Gastrocnemius medialis (tissue), 4 donors: ENCODE measurements at places on chromosomes 5 and 9.

- H3K36me3 ChIP-seq, result no peaks in the 10 kb centered on the region
- no peak for DNase-seq
- H3K4me1 ChIP-seq, result peaks cover 8% of the 10 kb centered on the region
- no peak overlapping the region for H3K27ac ChIP-seq
These were observed 5.6 kb downstream of the RMI1 start for GRCh38 chr9:83986195-83986594.

- no peaks in the 10 kb centered on the region for H3K36me3 ChIP-seq
- no peak for DNase-seq
- H3K4me3 ChIP-seq, result no peak overlapping the region
- no peak overlapping the region for H3K27ac ChIP-seq
- no peaks in the 10 kb centered on the region for H3K4me1 ChIP-seq
These were observed 206.7 kb downstream of the MAST4 start for GRCh38 chr5:66802941-66803340.

- H3K4me1 ChIP-seq, result no peaks in the 10 kb centered on the region
- no peak overlapping the region for H3K4me3 ChIP-seq
- H3K27me3 ChIP-seq, result no peaks in the 10 kb centered on the region
- no peaks in the 10 kb centered on the region for H3K36me3 ChIP-seq
These were observed 173.7 kb downstream of the CARTPT start for GRCh38 chr5:71892641-71893365.

DNA sequence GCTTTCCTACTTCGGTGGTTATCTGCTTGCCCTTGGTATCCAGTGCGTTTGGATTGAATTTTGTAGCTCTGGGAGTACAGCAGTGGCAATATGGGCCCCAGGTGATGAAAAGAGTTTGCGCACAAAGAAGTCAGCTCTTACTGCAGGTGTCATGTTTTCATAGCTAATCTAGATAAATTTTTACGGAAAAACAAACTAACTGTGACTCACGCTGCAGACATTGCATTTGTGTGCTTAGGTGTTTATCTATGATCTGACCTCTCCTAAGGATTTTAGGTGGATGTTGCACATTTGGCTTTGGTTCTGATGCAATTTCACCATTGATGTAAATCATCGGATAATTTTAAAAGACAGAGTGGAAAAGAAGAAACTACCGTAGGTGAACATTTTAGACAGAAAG, 92.1 kb downstream of the VCAN start:
- no peaks in the 10 kb centered on the region for H3K27me3 ChIP-seq
- no peaks in the 10 kb centered on the region for H3K36me3 ChIP-seq
- no peak for DNase-seq
- H3K4me1 ChIP-seq, result no peaks in the 10 kb centered on the region
- no peak overlapping the region for H3K4me3 ChIP-seq
- no peak overlapping the region for H3K27ac ChIP-seq

- H3K4me3 ChIP-seq, result no peak overlapping the region
- no peaks in the 10 kb centered on the region for H3K27me3 ChIP-seq
- H3K36me3 ChIP-seq, result no peaks in the 10 kb centered on the region
- no peak overlapping the region for H3K27ac ChIP-seq
- DNase-seq, result no peak
- no peaks in the 10 kb centered on the region for H3K4me1 ChIP-seq
These were observed 63.6 kb downstream of the ANXA1 start for GRCh38 chr9:73215249-73215648.

GRCh38 chr9:83652433-83652832, 29.5 kb downstream of the IDNK start:
- H3K27me3 ChIP-seq, result no peaks in the 10 kb centered on the region
- peaks cover 39% of the 10 kb centered on the region for H3K36me3 ChIP-seq
- H3K4me3 ChIP-seq, result no peak overlapping the region
- H3K4me1 ChIP-seq, result no peaks in the 10 kb centered on the region
- DNase-seq, result no peak

DNA sequence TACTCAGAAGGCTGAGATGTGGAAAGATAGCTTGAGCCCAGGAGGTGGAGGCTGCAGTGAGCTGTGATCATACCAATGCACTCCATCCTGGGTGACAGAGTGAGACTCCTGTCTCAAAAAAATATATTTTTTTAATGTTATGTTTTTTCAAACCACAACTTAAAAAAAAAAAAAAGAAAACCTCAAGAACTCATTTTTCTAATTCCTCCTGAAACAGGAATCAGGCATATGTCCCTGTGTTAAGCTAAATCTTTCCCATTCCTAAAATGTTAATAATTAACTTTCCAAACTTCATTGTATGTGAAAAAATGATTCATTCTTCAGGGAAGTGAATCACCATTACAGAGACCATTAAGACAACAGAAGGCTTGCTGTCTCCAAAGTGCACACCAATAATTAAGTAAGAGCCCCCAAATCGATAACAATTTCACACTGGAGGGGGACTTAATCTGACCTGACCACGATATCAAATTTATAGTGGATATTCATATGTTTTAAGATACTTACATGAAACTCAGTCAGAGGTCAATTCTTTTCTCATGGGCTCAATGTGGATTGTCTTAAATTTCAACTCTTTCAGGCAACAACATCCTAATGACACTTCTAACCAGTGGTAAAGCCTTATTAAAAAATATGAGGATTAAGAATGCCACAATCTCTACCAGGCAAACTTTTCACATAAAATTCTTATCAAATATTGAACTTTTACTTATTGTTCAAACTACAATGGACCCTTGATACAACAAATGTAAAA, 5.2 kb downstream of the CEMIP2 start:
- DNase-seq, result no peak
- peaks cover 83% of the 10 kb centered on the region for H3K4me1 ChIP-seq
- no peaks in the 10 kb centered on the region for H3K36me3 ChIP-seq
- no peak overlapping the region for H3K4me3 ChIP-seq

- no peaks in the 10 kb centered on the region for H3K36me3 ChIP-seq
- no peak overlapping the region for H3K27ac ChIP-seq
- H3K4me3 ChIP-seq, result no peak overlapping the region
- no peaks in the 10 kb centered on the region for H3K27me3 ChIP-seq
- DNase-seq, result no peak
These were observed 279.1 kb upstream of the EFNA5 start for GRCh38 chr5:107949688-107950341.

DNA sequence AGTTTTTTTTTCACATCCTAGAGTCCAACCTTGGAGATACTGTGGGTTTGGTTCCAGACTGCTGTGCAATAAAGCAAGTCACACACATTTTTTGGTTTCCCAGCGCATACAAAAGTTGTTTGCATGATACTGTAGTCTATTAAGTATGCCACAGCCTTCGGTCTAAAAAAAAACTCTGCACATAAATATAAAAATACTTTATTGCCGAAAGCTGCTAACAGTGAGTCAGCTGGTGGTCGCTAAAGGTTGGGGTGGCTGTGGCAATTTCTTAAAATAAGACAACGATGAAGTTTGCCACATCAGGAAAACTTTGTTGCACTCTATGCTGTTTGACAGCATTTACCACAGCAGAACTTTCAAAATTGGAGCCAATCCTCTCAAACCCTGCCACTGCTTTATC, 37.4 kb downstream of the UBQLN1 start:
- no peaks in the 10 kb centered on the region for H3K4me1 ChIP-seq
- H3K27ac ChIP-seq, result no peak overlapping the region
- H3K27me3 ChIP-seq, result no peaks in the 10 kb centered on the region
- no peak overlapping the region for H3K4me3 ChIP-seq
- DNase-seq, result no peak

DNA sequence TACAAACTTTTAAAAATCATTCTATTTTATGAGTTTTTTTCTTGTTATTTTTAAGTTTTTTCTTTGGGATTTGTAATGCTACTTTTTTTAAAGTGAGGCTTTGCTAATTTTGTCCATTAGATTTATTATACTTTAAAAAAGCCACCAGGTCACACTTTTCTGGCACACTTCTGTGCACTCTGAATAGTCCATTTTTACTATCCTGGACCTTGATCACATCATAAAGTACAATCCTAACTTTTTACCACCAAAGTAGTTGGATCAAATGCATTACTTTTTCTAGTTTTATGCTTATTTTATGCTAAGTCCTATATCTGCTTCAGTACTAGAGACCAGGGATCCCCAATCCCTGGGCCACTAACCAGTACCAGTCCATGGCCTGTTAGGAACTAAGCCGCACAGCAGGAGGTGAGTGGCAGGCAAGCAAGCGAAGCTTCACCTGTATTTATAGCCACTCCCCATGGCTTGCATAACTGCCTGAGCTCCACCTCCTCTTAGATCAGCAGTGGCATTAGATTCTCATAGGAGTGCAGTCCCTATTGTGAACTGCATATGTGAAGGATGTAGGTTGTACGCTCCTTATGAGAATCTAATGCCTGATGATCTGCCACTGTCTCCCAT, 16.0 kb downstream of the FRRS1L start:
- DNase-seq, result no peak
- no peaks in the 10 kb centered on the region for H3K4me1 ChIP-seq
- no peak overlapping the region for H3K4me3 ChIP-seq
- H3K36me3 ChIP-seq, result no peaks in the 10 kb centered on the region
